ENCODE measurements at places on chromosomes 16 and 17. TPM values are rescaled to one million over a fixed set of nuclear protein-coding genes. Genes with fewer than 3 reads are reported as not detected.
A peak's percentile ranks its signal among the peaks of the same experiment; 100 is the strongest.

GRCh38 chr17:14513835-14514234, 213.0 kb downstream of the HS3ST3B1 start:
- H3K4me3 ChIP-seq: no peak overlapping the region
- DNase-seq: no peak
- no peak overlapping the region for H3K27ac ChIP-seq
- H3K4me1 ChIP-seq: no peaks in the 10 kb centered on the region
- H3K27me3 ChIP-seq: no peaks in the 10 kb centered on the region
- H3K36me3 ChIP-seq: no peaks in the 10 kb centered on the region

DNA sequence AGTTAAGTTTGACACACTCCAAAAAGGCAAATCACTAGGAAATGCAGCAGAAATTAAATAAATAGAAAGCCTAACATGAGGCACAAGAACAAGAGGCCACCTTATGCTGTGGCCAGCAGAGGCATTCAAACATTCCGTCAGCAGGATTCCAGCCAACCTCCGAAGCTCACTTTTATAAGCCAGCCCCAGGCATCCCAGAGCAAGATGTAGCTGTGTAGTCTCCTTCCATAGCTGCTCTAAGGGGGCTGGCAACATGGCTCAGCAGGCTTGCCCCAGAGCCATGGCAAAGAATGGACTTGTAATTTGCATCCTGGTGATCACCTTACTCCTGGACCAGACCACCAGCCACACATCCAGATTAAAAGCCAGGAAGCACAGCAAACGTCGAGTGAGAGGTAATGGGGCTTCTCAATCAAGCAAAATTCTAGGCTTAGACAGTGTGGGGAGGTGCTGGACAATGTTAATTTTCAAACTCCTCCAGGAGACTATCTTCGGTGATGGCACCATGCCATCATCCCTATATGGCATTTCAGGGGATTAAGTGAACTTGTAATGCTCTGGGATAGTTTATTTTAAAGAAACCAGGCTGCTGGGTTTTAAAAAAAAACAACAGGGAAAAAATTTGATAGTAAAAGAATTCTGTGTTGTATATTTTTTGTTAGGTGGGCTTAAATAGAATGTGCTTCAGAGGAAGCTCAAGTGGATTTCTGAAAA, at the start of gene CLEC3A:
TSS of gene CLEC3A (plus strand) at position 202 of the 714 bp plus-strand sequence. CDS start at position 281, 79 bp downstream.
- H3K36me3 ChIP-seq: no peaks in the 10 kb centered on the region
- H3K27ac ChIP-seq: no peak within 1 kb of the TSS
- no peak within 1 kb of the TSS for H3K4me3 ChIP-seq

GRCh38 chr16:68844211-68844564, 857 bp downstream of the TANGO6 start:
- peak overlapping the region; percentile 91 for H3K27ac ChIP-seq
- peak overlapping the region; percentile 88 for H3K4me3 ChIP-seq
- DNase-seq: peak; percentile 1

DNA sequence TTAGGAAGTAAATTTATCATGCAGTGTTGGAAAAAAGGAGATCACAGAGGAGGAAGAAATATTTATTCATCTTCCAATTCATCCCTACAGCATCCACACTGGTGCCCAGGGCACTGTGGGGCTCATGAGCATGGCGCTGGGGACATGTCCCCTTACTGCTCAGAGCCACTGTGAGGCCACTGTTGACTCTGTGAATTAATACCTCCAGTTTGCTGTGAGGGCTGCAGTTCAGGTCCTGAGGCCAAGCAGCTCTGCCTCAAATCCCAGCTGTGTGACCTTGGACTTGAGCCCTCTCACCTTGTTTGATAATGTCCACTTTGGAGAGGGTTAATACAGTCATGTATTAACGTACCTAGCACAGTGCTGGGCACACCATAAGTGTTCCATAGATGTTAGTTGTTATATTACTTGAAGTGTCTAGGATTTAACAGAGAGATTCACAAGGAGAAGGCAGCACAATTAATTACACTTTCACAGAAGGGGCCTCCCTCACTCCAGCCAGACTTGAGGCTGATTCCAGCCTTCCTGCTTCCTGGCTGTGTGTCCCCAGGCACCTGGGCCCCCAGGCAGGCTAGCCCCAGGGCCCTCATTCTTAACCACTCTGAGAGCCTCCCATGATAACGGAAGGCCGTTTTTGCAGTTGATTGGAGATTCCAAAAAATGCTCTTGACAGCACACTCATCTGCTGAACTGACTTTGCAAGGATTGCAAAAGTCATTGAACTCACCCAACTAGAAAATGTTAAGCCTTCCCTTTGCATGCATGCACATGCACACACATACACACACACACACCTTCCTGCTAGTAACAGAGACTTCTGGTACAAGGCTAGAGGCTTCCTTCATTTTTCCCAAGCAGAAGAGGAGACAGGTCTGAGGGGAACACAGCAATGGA, 29.4 kb downstream of the KATNIP start:
- peaks cover 7% of the 10 kb centered on the region for H3K4me1 ChIP-seq
- no peak for DNase-seq
- no peaks in the 10 kb centered on the region for H3K27me3 ChIP-seq
- no peak overlapping the region for H3K4me3 ChIP-seq
- H3K27ac ChIP-seq: no peak overlapping the region

DNA sequence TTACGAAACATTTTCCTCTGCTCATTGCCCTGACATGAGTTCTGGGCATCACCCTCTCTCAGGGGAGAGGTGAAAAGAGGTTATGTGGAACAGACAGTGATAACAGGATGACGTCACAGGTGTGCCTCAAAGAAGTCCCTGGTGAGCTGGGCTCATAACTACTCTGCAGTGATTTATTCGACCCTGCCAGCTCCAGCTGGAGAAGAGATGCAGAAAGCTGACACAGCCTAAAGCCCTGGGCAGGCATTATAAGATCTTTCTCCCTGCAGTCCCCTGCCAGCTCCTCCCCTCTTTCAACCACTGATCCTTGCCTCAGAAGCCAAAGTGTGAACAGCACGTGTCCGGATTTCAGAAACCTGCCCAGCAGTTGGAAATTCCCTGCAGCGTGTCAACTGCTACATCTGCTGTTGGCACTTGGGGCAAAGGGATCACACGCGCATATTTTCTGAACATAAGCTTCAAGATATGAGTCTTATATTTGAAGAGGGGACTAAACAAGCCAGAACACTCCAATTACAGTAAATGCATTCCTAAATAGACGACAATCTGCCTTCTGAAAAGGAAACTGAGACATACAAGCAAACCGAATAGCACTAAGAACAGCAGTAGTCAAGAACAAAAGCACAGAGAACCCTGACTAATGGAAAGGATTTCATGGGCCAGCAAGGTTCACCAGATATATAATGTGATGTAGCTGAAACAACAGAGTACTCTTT, 80.5 kb downstream of the SMG6 start:
- no peaks in the 10 kb centered on the region for H3K27me3 ChIP-seq
- H3K27ac ChIP-seq: peak overlapping the region; percentile 87
- H3K4me1 ChIP-seq: peaks cover 30% of the 10 kb centered on the region
- H3K4me3 ChIP-seq: peak overlapping the region; percentile 29
- peak; percentile 81 for DNase-seq
- H3K36me3 ChIP-seq: peaks cover 1% of the 10 kb centered on the region

DNA sequence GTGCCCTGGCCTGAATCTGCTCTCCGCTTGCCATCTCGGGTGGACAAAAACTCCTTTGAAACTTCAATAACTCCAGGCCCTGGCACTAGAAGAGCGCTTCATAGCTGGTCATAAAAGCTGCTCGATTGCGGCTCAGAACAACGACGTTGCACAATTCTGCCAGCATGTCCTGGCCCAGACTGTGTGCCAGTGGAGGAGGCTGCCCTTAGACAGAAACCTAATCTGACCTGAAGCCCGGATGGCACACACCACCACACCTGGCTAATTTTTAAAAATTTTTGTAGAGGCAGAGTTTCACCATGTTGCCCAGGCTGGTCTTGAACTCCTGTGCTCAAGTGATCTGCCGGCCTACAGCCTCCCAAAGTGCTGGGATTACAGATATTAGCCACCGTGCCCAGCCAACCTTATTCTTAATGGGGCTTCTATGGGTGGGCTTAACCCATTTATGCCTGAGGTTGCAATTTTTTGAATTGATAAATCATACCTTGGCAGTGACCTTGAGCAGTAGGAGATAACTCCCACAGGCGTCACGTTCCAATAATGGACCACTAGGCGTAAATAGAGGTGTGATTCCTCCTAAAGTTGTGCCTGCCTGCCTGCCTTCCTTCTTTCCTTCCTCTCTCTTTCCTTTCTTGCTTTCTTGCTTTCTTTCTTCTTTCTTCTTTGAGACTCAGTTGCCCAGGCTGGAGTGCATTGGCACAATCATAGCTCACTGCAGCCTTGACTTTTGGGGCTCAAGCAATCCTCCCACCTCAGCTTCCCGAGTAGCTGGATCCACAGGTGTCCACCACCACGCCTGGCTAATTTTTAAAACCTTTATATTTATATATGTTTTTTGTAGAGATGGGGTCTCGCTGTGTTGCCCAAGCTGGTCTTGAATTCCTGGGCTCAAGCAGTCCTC, 1.1 kb upstream of the PPL start:
- no peaks in the 10 kb centered on the region for H3K4me1 ChIP-seq
- no peak for DNase-seq
- H3K36me3 ChIP-seq: no peaks in the 10 kb centered on the region
- peaks cover 2% of the 10 kb centered on the region for H3K27me3 ChIP-seq

- no peak overlapping the region for H3K4me3 ChIP-seq
- H3K4me1 ChIP-seq: no peaks in the 10 kb centered on the region
- H3K27me3 ChIP-seq: no peaks in the 10 kb centered on the region
- H3K27ac ChIP-seq: no peak overlapping the region
Observed at GRCh38 chr16:83842756-83843507, 35.2 kb downstream of the HSBP1 start.

DNA sequence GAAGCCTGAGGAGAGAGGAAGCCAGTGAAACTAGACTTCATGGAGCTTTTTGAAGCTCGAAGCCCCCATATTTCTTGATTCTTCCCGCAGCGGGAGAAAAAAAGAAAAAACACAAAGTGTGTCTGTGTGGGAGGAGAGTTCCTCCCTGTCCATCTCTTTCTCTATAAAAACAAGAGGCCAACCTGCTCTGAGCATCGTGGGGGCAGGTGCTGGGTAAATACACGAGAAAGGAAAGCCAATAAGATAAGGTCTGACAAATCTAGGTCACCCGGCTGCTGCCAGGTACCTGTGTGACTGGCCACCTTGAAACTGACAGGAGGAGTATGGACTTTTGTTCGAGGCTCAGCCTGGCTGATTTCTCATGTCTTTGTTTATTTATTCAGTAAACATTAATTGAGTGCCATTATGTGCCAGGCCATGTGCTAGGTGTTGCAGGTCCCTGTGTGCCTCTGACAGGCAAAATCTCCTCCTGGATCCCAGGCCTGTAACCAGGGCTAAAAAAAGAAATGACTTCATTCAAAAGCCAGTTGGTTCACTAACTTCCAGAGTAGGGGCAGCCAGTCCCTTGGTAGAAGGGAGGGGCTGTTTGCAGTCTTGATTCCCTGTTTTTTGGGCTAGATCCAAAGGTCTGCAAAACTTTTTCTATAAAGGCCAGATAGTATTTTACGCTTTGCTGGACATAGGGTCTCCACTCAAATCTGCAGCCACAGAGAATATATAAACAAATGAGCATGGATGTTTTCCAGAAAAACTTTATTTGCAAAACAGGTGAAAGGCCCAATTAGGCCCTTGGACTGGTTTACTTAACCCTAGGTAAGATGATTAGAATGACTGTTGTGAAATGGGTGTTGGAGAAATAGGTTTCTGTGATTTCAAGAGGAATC, 35.6 kb downstream of the YPEL2 start:
- H3K4me1 ChIP-seq: peaks cover 47% of the 10 kb centered on the region
- H3K27ac ChIP-seq: no peak overlapping the region
- no peak for DNase-seq
- no peak overlapping the region for H3K4me3 ChIP-seq
- no peaks in the 10 kb centered on the region for H3K36me3 ChIP-seq
- no peaks in the 10 kb centered on the region for H3K27me3 ChIP-seq

DNA sequence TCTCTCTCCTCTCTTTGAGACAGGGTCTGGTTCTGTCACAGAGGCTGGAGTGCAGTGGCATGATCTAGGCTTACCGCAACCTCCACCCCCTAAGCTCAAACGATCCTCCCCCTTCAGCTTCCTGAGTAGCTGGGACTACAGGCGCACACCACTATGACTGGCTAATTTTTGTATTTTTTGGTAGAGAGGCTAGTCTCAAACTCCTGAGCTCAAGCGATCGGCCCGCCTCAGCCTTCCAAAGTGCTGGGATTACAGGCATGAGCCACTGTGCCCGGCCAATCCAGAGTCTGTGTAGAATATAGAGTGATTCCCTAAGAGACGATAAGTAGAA, 65.8 kb upstream of the RPH3AL start:
- peaks cover 28% of the 10 kb centered on the region for H3K4me1 ChIP-seq
- H3K27ac ChIP-seq: no peak overlapping the region
- H3K27me3 ChIP-seq: no peaks in the 10 kb centered on the region

DNA sequence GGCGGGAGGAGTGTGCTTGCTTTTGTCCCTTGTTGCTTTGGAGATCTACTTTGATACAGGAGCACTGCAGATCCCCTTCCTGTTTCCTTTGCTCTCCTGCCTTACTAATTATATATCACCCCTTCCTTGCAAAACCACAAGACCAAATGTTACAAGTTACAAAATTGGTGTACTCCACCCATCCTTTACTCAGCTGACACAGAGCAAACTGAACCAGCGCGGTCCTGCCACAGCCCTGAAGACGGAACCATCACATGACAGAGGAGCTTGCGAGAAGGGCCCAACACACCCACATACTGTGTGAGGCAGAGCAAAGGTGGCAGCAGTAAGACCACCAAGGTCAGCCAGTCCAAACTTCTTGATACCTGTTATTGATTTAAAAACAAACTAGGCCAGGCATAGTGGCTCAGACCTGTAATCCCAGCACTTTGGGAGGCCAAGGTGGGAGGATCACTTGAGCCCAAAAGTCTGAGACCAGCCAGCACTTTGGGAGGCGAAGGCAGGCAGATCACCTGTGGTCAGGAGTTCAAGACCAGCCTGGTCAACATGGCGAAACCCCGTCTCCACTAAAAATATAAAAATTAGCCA, 33.2 kb downstream of the CYTH1 start:
- peaks cover 64% of the 10 kb centered on the region for H3K4me1 ChIP-seq
- H3K27me3 ChIP-seq: no peaks in the 10 kb centered on the region
- H3K36me3 ChIP-seq: 0 out of 2 replicates have a peak, but pooled peaks cover 2% of the 10 kb centered on the region
- peak overlapping the region; percentile 51 for H3K4me3 ChIP-seq

GRCh38 chr17:2751491-2751890, 2.0 kb upstream of the CCDC92B start:
- no peaks in the 10 kb centered on the region for H3K36me3 ChIP-seq
- no peak for DNase-seq
- no peaks in the 10 kb centered on the region for H3K27me3 ChIP-seq
- no peaks in the 10 kb centered on the region for H3K4me1 ChIP-seq
- H3K4me3 ChIP-seq: no peak overlapping the region
- no peak overlapping the region for H3K27ac ChIP-seq

ZNF385C gene
- not detected for total RNA-seq

CDYL2 gene
- 20.1 TPM for total RNA-seq

CBFA2T3 gene
- 35.4 TPM for total RNA-seq

ZPBP2 gene
- 0.67 TPM for total RNA-seq

MYO15A gene
- 0.13 TPM for total RNA-seq

All from GM12878 (cell line).